ENCODE measurements at places on chromosomes 16 and 17.

DNA sequence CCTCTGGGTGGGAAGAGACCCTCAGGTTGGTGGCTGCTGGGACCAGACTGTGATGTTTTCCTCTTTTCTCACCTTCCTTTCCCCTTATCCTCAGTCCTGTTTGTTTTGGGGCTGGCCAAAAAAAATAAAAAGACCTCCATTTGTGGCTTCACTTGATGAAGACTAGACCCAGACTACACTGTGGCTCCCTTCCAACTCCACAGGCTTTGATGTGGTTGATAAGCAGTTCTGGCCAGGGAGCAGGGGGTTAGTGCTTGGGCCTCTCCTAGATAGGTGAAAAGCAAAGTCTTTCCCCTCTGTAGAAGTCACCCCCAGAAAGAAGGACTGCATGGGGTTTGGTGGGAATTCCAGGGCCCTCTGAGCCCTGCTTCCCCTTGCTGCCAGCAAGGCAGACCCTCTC is 11.2 kb upstream of the ADAM11 start:
- DNase-seq: no peak
- no peak overlapping the region for H3K4me3 ChIP-seq
- H3K27me3 ChIP-seq: no peaks in the 10 kb centered on the region
- no peak overlapping the region for H3K27ac ChIP-seq
- H3K36me3 ChIP-seq: peaks cover 29% of the 10 kb centered on the region
- H3K4me1 ChIP-seq: no peaks in the 10 kb centered on the region

DNA sequence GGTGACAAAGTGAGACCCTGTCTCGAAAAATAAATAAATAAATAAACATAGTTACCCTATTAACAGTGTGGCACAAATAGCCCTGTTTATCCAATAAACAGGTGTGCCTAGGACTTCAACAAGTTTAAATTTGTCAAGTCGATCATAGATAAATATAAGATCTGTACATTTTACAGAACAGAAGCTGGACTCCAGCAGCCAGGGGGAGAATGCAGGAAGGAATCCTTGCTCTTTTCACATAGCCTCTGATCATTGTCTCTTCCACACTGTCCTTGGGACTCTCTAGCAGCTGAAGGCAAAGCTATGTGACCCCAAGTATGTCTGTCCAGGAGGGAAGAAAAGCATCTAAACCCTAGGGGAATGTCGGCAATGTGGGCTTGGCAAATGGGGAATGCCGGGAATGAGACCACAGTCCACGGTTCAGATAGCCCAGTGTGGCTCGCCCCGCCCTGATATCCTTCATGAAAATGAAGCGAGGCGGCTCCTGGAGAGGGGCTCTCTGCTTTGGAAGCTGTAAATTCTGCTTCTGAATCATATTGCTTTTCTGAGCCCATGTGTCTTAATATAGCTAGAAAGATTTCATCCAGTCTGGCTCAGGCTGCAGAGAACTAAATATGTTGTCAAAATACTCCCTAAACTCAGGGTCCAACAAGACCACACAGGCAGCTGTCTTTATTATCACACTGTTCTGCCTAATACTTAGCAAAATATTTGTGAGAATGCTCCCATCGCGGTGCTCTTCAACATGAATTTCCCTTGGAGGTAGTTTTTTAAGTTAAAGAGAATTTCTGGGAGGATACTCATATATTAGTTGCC is 24.9 kb upstream of the GRB2 start:
- no peaks in the 10 kb centered on the region for H3K27me3 ChIP-seq
- peak overlapping the region; percentile 82 for H3K27ac ChIP-seq
- peak; percentile 50 for DNase-seq
- no peak overlapping the region for H3K4me3 ChIP-seq

GRCh38 chr16:1823821-1824220 is 2.8 kb downstream of the HAGH start:
- H3K27me3 ChIP-seq: peaks cover 2% of the 10 kb centered on the region
- peak overlapping the region; percentile 93 for H3K27ac ChIP-seq
- peaks cover 16% of the 10 kb centered on the region for H3K4me1 ChIP-seq
- no peaks in the 10 kb centered on the region for H3K36me3 ChIP-seq
- H3K4me3 ChIP-seq: peak overlapping the region; percentile 45

- H3K27ac ChIP-seq: peak overlapping the region; percentile 94
- peak overlapping the region; percentile 37 for H3K4me3 ChIP-seq
- peaks cover 12% of the 10 kb centered on the region for H3K36me3 ChIP-seq
- no peaks in the 10 kb centered on the region for H3K27me3 ChIP-seq
- H3K4me1 ChIP-seq: peaks cover 34% of the 10 kb centered on the region
- DNase-seq: peak; percentile 33
These were observed 15.3 kb downstream of the MPP2 start for GRCh38 chr17:43891851-43892646.

GRCh38 chr16:50408001-50408561 is 39.3 kb upstream of the BRD7 start:
- DNase-seq: no peak
- no peak overlapping the region for H3K27ac ChIP-seq
- peaks cover 6% of the 10 kb centered on the region for H3K36me3 ChIP-seq
- H3K4me3 ChIP-seq: no peak overlapping the region

DNA sequence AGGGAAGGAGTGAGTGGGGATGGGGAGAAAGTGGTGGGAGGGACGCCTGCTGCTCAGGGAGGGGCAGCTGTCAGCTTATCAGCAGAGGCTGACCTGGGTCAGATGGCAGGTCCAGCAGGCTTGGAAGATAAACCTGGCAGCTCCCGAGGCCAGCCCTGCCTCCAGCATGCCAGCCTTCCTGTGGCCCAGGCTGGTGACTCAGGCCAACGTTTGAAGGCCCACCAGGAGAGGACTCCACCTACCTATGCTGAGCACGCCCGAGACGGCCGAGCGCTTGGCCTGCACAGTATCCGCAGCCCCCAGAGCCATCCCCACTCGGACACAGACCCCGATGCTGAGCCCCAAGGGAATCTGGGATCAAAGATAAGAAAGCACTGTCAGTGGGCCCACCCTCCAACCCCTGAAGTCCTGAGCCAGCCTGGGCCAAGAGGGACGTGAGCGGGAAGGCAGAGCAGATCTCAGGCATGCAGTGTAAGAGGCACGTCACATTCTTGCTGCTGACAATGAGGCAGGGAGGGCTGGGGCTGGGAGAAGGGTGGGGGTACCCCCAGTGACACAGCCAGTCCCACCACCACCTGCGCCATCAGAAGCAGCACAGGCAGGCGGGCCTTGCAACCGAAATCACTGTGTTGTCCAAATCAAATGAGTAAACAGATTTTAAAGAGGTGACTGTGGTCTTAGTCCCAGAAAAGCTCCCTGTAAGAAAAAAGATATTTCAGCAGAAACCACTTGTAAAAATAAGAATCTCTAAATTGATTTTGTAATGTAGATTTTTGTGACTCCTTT is 12.4 kb downstream of the SLC47A2 start:
- H3K4me3 ChIP-seq: no peak overlapping the region
- peak overlapping the region; percentile 19 for H3K27ac ChIP-seq
- no peak for DNase-seq
- H3K36me3 ChIP-seq: no peaks in the 10 kb centered on the region
- no peaks in the 10 kb centered on the region for H3K27me3 ChIP-seq

DNA sequence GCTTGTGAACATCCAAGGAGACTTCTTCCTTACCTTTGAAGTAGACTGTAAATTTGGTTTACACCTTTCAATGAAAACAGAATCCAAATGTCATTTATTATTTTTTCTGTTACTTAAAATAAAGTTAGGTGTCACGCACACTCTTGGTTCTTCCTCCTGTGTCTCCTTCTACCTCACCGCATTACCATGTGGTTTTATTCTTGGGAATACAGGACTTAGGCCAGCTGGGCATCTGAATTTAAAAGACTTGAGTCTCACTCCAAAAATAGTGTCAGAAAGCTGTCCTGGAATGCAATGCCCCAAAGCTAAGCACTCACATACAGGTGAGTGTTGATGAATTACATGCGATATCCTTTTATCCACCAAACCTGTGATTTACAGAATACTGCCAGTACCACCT is 66.4 kb downstream of the MAF start:
- H3K4me3 ChIP-seq: no peak overlapping the region
- H3K27me3 ChIP-seq: no peaks in the 10 kb centered on the region
- no peak overlapping the region for H3K27ac ChIP-seq
- no peak for DNase-seq

GRCh38 chr17:62059414-62059813 is 5.7 kb downstream of the MED13 start:
- no peak overlapping the region for H3K4me3 ChIP-seq
- peaks cover 50% of the 10 kb centered on the region for H3K4me1 ChIP-seq
- no peak for DNase-seq
- peak overlapping the region; percentile 40 for H3K27ac ChIP-seq

DNA sequence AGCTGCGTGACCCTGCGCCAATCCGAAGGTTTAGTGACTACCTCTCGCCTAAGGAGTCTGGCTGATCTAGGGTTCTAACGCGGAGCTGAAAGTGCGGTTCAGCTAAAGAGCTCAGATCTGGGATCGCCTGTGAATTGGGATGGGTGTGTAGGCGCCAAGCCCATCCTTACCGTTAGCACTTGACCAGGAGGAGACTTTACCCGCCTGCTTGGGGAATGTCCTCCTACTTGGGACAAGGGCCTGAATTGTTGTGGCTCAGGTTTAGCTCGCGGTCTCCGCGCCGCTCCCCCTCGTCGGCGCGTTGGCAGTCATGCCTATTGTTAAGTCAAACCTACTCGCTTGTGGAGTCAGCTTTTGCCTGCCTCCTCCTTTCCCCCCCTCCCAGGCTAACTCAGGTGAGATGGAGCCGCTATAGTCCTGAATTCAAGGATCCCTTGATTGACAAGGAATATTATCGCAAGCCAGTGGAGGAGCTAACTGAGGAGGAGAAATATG is 480 bp downstream of the MRPS7 start:
- H3K27ac ChIP-seq: peak overlapping the region; percentile 100
- no peak for DNase-seq
- peaks cover 26% of the 10 kb centered on the region for H3K4me1 ChIP-seq
- H3K4me3 ChIP-seq: peak overlapping the region; percentile 98

DNA sequence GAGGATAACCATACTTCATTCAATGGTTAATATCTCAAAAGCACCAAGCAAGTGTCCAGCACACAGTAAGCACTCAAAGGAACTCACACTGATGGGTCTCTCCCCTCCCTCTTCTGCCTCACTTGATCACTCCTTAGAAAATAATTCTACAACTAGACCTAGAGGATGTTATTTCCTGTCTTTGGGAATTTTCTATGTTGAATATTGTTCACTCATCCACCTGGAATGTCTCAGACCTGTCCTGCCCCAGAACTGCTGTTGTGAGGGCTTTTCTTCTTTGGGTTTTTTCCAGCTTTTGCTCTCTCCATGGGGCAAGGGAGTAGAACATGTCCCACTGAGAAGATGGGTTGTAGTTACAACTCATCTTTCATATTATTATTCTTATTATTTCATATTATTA is 25.3 kb downstream of the NXPH3 start:
- H3K4me1 ChIP-seq: no peaks in the 10 kb centered on the region
- H3K4me3 ChIP-seq: no peak overlapping the region
- H3K27ac ChIP-seq: no peak overlapping the region
- DNase-seq: no peak
- no peaks in the 10 kb centered on the region for H3K27me3 ChIP-seq

DNA sequence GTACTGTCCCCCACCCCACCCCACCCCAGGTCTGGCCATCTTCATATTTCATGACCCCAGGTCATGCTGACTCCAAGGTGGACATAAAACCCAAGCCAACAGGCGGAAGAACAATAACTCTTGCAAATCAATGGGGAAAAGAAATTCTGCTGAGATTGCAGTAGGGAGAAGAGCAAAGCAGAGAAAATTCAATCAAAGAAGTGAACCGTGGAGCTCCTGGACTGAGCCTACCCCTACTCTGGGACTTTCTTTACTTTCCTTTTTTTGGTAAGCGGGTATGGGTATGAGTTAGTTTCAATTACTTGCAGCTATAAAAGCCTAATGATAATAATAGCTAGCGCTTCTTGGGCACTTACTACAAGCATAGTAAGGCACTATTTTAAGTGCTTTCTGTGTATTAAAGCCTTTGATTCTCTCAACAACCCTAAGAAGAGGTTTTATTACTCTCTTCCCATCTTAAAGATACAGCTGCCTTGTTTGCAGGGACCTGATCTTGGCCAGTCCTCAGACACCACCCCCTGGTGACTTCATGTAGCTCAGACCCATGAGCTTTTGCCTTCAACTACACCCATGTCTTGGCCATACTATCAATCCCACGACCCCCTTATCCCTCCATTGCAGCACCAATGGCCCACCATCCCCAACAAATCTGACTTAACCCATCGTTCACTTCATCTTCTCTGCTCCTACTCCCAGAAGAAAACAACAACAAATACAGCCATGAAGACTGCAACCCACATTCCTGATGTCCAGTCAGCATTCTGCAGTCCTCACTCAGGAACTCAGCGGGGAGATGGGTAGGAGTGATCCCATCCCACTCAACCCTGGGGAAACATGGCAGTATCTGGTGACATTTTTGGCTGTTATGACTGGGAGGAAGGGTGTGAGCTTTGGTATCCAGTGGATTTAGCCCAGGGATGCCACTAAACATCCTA is 4.4 kb downstream of the GGA2 start:
- H3K27me3 ChIP-seq: no peaks in the 10 kb centered on the region
- H3K36me3 ChIP-seq: peaks cover 12% of the 10 kb centered on the region
- no peak for DNase-seq
- H3K4me1 ChIP-seq: peaks cover 57% of the 10 kb centered on the region
- peak overlapping the region; percentile 6 for H3K27ac ChIP-seq

DNA sequence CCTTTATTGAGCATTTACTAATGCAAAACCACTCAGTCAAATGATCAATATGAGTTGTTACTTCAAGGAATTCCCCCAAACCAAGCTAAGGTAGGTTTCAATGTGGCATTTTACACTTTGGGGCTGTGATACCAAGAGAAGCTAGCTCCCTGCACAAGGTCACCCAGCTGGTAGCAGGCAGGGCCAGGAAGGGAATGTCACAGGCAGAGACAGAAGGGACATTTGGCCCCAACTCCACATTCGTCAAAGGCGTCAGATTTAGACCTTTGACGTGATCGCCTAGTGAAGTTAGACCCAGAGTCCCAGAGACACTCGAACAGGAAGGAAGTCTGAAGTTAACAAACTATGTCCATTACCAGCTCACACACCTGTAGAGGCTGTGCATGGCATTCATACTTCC is 5.5 kb upstream of the SMG1 start:
- H3K4me3 ChIP-seq: no peak overlapping the region
- H3K4me1 ChIP-seq: peaks cover 24% of the 10 kb centered on the region
- no peak overlapping the region for H3K27ac ChIP-seq
- no peaks in the 10 kb centered on the region for H3K36me3 ChIP-seq
- H3K27me3 ChIP-seq: no peaks in the 10 kb centered on the region

- no peaks in the 10 kb centered on the region for H3K27me3 ChIP-seq
- no peak overlapping the region for H3K27ac ChIP-seq
- peaks cover 7% of the 10 kb centered on the region for H3K36me3 ChIP-seq
- no peak for DNase-seq
These were observed 39.5 kb downstream of the ST3GAL2 start for GRCh38 chr16:70399381-70399780.

- no peaks in the 10 kb centered on the region for H3K36me3 ChIP-seq
- H3K27ac ChIP-seq: no peak overlapping the region
- H3K4me3 ChIP-seq: no peak overlapping the region
- peaks cover 20% of the 10 kb centered on the region for H3K27me3 ChIP-seq
These were observed 58.3 kb downstream of the RAI1 start for GRCh38 chr17:17739388-17740066.

Data from WTC11 (cell line).